ENCODE measurements at places on chromosomes 11 and 22. TPM values are rescaled to one million over a fixed set of nuclear protein-coding genes. Genes with fewer than 3 reads are reported as not detected.

GRCh38 chr11:34192481-34193401 lies 87.3 kb downstream of the NAT10 start:
- DNase-seq = no peak

DNA sequence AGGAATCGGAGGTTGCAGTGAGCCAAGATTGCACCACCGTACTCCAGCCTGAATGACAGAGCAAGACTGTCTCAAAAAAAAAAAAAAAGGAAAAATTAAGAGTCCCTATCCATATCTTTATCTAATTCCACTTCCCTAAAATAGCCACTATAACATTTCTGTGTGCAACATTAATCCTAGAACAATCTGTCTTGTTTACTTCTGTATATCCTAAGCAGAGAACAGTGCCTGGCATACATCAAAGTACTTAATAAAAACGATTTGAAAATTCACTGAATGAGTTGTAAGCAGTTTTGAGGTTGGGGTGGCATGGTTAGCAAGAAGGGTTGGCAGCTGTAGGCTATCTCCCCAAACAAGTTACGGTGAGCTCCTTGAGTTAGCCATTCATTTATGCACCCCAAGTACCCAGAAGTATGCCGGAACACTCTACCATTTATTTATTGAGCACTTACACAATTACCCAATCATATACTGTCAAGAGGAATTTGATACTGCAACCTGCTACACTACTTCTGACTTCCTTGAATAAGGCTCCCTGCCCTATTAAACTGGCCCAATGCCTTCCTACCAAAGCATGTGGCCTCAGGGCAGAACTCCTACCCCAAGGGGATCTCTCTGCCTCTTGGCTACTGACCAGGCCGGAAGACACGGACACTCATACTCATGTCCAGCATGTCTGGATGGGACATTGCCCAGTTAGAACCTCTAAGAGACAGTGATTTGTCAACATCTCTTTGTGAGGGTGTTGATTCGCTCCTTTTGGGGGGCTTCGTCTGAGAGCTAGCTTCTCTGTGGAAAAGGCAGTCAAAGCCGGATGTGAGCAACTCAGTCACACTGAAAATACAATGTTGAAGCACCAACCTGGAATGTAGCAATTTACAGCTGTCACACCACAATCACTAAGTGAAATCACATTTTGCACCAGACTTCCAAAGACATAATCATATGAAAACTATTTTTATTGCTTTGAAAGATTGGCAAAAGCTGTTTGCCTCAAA lies 16.3 kb upstream of the TMEM41B start:
- DNase-seq = no peak

DNA sequence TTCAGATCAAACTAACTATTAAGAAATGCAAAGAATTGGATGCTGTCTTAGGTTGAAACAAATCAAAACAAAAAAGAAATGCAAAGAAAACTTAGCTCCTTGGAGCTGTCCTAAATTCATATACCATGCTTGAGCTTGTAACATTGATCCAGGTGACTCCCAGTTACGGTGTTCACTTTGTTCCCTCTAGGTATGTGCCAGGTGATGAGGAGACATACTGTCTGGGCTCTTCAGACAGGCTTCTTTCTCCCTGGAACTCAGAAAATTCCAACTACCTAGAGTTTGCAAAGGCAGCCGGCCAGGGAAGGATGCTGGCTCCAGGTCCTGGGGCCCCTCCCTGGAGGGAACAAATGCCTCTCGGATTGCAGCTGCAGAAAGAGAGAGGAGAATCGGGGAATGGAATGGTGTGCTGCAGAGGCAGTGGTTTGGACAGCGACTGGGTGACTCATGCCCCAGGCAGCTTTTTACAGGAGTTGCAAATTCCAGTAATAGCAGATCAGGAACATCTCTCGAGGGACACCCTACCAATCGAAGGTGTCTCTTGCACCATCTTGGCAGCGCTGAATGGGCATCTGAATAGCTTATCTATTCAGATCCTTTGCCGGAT lies 12.3 kb upstream of the ASPHD2 start:
- DNase-seq = no peak

- DNase-seq = no peak
These were observed 833 bp upstream of the ME3 start for GRCh38 chr11:86673055-86673843.

DNA sequence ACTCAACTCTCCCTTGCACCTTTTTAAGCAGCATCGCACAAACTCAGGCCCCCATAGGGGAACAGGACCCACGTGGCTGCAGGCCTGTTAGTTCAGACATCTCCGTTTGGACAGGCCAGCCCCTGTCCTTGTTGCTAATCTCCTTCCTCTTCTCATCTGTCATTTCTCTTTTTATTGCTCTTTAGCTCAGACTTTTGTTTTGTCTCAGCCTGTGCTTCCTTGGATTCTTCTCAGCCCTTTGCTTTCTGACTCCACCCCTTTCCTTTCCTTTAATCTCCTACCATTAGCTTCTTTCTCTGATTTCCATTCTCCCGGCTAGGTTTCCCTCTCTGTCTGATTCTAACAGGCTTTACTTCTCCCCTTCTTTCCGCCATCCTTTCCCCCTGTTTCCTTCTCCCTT lies 68.7 kb downstream of the SCN3B start:
- no peak for DNase-seq

GRCh38 chr11:75244052-75244814 lies 3.7 kb downstream of the TPBGL start:
- DNase-seq = peak; percentile 12

- no peak for DNase-seq
These were observed 4.3 kb downstream of the KIRREL3 start for GRCh38 chr11:126996036-126996804.

C22orf31 gene
- total RNA-seq = not detected

TMPRSS13 gene
- 2.7 TPM for total RNA-seq

Data from activated naive CD8-positive, alpha-beta T cell treated with anti-CD3 and anti-CD28 coated beads, Interleukin-2, amount 10 ng/mL, durations not matched to agents 7 days and 5 days (primary cell).